ENCODE measurements at places on chromosomes 1 and 21.
A peak's percentile ranks its signal among the peaks of the same experiment; 100 is the strongest.

- DNase-seq, result no peak
Observed at GRCh38 chr1:244800821-244801220, 34.6 kb upstream of the COX20 start.

DNA sequence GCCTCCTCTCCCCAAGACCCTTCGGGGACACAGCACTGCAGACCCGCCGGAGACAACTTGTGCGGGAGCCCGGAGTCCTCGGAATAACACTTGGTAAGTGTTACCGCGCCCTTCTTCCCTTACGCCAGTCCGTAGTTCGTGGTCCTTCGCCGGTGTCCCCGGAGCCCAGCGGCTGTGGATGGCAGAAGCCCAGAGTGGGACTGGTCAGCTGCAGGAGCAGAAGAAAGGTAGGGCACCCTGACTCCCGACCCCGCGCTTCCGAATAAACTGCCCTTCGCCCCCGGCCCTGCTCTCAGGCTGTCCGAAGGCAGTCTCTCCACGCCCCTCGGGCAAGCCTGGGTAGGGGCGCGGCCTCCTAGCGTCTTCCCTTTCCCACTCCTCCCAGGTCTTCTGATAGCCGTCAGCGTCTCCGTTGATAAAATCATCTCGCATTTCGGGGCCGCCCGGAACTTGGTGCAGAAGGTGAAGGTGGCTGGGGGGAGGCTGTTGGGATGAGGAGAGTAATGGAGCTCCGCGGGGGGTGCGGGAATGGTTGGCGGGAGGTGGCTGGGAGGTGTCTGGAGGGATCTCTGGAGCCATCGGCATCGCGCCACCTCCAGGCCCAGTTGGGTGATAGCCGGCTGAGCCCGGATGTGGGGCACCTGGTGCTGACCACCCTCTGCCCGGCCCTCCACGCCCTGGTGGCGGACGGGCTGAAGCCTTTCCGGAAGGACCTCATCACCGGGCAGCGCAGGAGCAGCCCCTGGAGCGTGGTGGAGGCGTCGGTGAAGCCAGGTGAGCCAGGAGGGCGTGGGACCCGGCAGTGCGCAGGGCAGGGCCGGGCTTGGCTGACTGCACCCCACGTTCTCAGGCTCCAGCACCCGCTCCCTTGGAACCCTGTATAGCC lies 4.3 kb downstream of the RUSC1 start:
- DNase-seq, result peak; percentile 56

- DNase-seq, result no peak
Observed at GRCh38 chr1:115465802-115466363, 127.8 kb upstream of the NGF start.

- no peak for DNase-seq
Observed at GRCh38 chr1:2914702-2915101, 106.6 kb upstream of the ACTRT2 start.

DNA sequence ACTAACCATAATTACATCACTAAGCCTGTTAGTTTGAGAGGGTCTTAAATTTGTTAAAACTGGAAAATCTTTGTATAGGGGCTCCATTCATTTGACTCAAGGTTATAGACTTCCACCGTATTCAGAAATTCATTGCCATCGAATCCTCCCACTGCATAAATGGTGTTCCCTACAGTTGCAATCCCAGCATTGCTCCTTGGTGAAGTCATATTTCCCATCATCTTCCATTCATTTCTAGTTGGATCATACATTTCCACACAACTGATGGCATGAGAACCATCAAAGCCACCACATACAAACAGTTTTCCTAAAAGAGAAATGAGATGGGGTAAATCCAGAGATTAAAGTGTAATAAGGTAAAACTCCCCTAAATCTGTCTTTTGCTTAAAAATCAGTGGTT lies 19.1 kb downstream of the IVNS1ABP start:
- no peak for DNase-seq

GRCh38 chr1:239616673-239617072 lies 230.3 kb downstream of the CHRM3 start:
- peak; percentile 26 for DNase-seq

GRCh38 chr1:59022799-59023198 lies 239.0 kb upstream of the JUN start:
- DNase-seq, result no peak

- peak; percentile 18 for DNase-seq
Observed at GRCh38 chr1:160777486-160778089, 18.4 kb upstream of the LY9 start.

GRCh38 chr1:61436491-61437120 lies 288.3 kb downstream of the TM2D1 start:
- no peak for DNase-seq

DNA sequence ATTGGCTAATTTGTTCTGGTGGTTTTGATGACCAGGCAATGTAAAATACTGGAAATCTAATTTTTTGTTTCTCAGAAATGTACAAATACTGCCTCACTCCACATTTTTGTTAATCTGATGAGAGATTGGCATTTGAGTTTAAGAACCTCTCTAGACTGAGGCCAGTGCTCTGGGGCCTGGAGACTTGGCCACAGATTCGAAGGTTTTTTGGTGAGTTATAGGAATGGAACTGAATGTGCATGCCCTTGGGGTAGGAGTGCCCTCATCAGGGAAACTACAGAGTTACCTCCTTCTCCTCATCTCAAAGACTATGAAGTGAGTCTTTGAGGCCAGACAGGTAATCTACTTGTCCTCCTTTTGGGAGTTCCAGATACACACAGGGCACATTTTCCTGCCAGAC lies 347.9 kb downstream of the LTN1 start:
- peak; percentile 12 for DNase-seq

- no peak for DNase-seq
Observed at GRCh38 chr1:108504447-108504846, 54.3 kb downstream of the NBPF6 start.

GRCh38 chr21:43721206-43721605 lies 2.3 kb downstream of the PDXK start:
- no peak for DNase-seq

DNA sequence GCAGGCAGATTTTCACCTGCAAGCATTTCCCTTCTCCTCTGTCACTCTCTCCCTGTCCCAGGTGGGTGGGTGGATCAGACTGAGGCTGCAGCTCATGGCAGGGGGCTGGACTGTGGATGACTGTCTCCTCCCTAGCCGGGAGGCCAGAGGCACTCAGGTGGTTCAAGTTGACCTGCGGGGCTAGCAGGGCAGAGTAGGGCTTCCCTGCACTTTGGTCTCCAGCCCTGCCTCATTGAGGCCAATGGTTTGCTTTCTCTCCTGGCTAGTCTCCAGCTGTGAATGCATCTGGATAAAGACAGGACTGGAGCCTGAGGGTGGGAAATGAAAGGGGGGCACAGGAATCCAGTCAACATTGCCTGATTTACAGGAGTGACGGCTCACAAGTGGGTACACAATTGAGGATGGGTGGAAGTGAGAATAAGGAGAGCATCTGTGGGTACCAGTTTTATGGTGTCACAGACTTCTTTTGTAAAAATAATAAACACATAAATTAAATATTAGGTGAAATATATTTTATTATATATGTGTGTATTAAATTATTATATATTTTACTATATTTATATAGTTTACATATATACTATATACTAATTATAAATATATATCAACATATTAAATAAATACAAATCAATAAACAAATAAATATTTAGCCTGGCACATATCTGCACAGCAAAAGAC lies 25.6 kb downstream of the RUNX1 start:
- DNase-seq, result no peak

- DNase-seq, result no peak
Observed at GRCh38 chr1:224380003-224380402, 23.3 kb downstream of the CNIH4 start.

DNA sequence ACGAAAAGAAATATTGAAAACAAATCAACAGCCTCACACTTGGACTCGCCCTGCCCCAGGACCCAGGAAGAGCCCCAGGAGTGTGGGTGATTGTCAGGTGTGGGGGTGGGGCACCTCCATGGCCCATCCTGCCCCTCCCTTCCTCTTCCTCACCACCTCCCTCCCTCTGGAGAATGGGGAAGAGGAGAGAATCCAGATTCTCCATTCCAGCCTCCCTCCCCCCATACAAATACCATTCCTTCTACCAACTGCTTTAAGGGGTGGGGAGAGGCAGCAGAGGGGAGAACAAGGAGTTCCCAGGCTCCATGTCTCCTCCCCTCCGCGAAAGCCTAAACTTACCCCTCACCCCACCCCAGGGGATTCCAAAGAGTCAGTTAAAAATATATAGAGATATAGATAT lies 36.7 kb downstream of the MEF2D start:
- DNase-seq, result no peak

GRCh38 chr21:15682977-15683376 lies 46.8 kb upstream of the USP25 start:
- peak; percentile 64 for DNase-seq

- no peak for DNase-seq
Observed at GRCh38 chr1:231463541-231463940, 41.5 kb upstream of the EGLN1 start.

GRCh38 chr1:12081648-12082396 lies 18.7 kb downstream of the TNFRSF8 start:
- DNase-seq, result no peak

DNA sequence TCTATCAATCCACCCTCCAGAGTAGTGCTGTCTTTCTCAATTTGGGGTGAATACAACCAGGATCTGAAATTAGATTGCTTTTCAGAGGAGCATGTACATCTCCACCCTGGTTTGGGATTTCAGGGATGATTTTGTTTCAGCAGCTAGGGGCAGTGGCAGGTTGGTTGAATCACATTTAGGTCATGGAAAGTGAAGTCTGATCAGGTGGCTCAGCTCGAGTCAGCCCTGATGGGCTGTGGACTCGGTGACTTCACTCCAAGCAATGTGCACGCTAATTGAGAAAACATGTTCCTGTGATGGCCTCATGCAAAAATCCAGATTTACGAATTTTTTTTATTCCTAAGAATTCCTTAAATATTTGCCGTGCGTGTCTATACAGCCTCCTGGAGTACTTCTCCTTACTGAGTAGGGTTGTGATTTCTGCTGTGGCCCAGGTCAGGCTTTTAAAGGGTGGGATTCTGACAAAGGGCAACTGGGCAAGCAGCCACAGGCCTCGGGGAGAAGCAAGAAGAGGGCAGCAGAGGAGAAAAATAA lies 7.5 kb downstream of the NGF start:
- no peak for DNase-seq

DNA sequence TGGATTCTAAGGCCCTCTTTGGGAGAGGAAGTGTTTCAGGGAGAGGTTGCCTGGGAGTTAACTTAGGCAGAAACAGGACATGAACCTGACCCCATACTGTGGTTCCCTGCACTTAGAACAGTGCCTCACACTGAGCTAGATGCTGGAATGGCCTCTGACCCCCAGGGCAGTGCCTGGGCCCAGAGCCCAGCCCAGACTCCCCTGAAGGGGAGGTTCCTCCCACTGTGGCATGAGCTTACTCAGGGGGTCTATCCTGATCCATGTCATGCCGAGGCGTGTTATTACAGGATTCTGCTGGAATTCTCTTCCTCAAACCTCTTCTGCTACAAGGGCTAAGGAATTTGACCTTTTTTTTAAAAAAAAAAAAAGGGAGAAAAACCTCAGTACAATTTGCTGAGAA lies 72.2 kb downstream of the MRPL37 start:
- no peak for DNase-seq

- no peak for DNase-seq
Observed at GRCh38 chr1:213333121-213333520, 282.1 kb downstream of the RPS6KC1 start.

- no peak for DNase-seq
Observed at GRCh38 chr1:5921671-5922070, 70.6 kb downstream of the NPHP4 start.

All from LHCN-M2 (cell line).